Fibroblast of pulmonary artery (primary cell): ENCODE measurements at places on chromosomes 4 and X.
A peak's percentile ranks its signal among the peaks of the same experiment; 100 is the strongest.

DNA sequence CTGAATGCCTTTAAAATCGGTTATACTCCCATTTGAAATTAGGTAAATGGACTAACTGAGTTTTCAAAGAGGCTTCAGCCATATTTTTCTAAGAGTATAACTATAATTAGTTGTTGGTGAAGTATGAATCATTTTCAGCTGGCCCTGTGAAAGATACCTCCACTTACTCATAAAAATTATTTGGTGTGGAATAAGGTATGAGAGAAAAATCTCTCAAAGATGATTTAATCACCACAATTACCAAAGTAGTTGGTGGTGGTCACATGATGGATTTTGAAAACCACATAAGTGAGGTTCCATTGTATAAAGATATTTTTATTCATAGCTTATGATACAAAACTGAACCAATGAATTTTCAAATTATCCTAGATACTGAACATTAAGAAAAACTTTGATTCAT is 9.0 kb upstream of the KLHL2 start:
- no peak for DNase-seq

GRCh38 chrX:7154041-7154597 is 6.2 kb upstream of the PUDP start:
- no peak for DNase-seq

DNA sequence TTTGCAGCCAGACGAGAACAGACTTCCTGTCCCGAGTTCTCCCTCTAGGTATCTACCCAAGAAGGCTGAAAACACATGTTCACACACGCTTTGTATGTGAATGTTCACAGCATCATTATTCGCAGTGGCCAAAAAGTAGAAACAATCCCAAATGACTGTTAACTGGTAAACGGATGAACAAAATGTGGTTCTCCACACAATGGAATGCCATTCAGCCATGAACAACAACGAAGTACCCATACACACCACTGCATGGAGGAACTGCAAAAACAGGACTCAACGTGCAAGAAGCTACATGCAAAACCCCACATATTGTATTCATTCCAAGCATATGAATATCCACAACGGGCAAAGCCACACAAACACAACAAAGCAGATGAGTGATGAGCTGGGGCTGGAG is 45.0 kb downstream of the PDHA1 start:
- no peak for DNase-seq

DNA sequence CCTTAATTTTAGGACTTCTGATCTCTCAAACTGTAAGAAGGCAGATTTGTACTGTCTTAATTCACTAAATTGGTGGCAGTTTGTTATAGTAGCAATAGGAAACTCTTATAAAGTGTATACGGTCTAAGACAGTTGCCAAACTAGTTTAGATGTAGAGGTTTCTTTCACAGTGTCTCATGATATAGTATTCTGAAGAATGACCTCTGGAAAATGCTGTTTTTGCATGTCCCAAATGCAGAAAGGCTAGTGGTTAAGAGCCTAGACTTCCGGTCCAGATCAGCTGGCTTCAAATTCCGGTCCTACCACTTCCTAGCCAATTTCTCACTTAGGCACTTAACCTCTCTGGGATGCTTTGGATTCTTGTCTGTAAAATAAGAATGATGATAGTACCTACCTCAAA is 538.5 kb downstream of the CENPC start:
- no peak for DNase-seq

DNA sequence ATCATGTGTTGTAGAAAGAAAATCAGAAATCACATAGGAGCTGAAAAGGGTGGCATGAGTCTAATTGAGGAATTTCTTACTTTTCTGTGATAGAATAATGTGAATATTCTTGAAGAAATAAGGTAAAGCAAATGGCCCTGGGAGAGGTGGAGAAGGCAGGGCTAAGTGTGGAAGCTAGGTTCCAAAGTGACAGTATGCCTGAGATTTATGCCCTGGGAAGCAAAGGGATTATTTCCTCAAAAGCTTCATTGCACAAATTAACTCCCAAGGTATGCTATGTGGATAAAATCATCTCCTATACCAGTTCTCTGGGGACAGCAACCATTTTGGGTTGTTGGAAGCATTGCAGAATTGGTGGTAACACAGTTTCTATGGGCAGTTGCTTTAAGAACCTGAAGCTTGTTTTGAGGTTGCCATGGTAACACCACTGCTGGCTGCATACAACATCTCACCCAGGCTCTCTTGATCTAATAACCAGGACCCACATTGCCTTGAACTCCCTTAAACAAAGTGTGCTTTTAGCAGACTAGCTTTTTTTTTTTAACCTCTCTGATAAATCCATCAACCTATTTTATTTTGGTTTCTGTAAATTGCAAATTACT is 21.0 kb downstream of the MAOA start:
- DNase-seq, result peak; percentile 76

DNA sequence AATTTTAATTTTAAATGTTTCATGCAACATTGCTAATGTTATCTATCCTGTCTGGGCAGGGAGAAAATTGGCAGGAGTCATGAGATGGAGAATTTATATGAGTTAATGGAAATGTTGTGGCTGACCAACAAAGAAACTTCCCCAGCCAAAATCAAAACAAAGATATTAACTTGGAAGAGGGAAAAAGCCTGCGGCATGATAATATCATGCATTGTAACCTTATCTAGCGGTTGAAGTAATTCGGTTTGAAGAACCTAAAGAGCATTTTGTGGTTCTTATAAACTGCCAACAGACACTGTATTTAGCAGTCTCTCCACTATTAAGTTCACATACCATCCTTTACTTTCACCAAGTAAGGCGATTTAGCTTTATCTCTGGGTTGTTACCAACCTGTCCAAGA is 42.3 kb downstream of the DKK2 start:
- no peak for DNase-seq

DNA sequence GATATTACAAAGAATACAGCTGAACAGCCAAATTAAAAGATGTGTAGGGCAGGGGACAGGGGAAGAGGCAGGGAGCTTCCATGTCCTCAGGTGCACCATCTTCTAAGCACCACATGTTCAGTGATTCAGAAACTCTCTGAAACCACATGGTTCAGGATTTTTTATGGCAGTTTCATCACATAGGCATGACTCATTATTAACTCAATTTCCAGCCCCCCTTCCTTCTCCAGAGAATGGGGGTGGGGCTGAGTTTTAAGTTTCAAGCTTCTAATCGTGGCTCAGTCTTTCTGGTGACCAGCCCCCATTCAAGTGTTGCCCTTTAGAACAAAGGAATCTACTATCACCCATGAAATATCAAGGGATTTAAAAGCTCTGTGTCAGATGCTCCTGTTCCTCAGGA is 317.8 kb upstream of the GALNT7 start:
- peak; percentile 79 for DNase-seq

GRCh38 chr4:86048426-86048825 is 311.4 kb downstream of the MAPK10 start:
- DNase-seq, result no peak

GRCh38 chr4:147311956-147312355 is 168.9 kb upstream of the EDNRA start:
- DNase-seq, result no peak

- peak; percentile 93 for DNase-seq
Measured at GRCh38 chr4:94452476-94453371, 982 bp downstream of the PDLIM5 start.

DNA sequence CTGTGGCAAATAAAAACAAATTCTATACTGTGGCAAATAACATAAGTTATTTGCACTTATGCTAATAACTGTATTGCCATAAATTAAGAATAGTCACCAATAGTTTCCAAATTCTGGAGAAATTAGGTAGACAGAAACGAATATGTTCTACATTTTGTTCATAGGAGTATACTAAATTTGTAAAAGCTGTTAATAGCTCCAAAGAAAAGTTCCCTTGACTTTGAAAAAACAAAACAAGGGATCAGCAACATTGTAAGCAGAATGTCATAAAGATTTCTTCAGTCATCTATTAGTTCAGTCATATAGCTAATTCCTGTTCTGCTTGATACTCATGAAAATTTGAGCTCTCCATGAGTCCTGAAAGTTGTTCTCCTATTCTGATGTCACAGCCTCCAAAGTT is 1472.8 kb downstream of the C4orf33 start:
- DNase-seq, result no peak

GRCh38 chrX:65609237-65609636 is 58.2 kb upstream of the MSN start:
- DNase-seq, result no peak

DNA sequence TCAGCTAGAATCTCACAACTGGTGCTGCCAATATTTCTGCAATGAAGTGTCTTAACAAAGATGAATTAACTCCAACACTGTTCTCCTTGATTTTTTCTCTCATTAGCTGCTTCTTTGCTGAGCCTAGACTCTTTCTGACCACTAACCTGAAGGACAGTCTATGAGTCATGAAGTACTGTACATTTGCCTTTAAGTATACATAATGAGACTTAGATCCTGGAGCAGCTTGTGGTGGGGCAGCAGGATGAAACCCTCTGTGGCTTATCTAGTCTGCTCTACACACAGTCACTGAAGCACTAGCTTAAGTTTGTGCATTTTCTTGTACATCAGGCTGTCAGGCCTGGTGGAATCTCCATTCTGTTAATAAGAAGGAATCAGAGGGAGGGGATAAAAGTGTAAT is 307.4 kb upstream of the SMIM31 start:
- peak; percentile 1 for DNase-seq
